Breast epithelium (tissue), 4 donors: ENCODE measurements at places on chromosomes 16 and 17. TPM values are rescaled to one million over a fixed set of nuclear protein-coding genes. Genes with fewer than 3 reads are reported as not detected.

DNA sequence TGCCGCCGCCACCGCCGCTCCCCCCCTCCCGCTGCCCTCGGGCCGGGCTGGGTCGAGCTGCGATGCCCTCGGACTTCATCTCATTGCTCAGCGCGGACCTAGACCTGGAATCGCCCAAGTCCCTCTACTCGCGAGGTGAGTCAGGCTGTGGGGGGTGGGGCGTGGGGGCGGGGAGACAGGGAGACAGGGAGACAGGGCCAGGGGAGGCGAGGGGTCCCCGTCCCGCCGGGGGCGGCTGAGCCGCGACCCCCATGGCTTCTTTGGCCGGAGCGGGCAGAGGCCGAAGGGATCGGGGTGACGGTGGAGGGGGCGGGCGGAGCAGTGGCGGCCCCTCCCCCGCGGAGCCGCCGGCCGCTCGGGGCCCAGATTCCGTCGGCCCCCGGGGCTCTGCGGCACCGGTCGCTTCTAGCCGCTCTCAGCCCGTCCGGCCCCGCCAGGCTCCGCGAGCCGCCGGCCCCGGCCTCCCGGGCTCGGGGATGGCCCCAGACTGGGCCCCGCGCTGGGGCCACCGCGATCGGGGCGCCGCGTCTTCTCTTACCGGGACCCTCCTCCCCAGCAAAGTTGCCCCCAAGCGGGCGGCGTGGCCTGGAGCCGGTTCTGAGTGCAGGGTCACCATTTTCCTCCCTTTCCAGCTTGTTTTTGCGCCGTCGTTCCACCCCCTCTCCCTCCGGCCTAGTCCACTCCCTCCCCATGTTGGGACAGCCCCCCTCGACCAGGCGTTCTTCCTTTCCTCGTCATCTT is 644 bp downstream of the NFAT5 start:
- peak overlapping the region; percentile 89 for H3K4me3 ChIP-seq
- peaks cover 11% of the 10 kb centered on the region for H3K4me1 ChIP-seq
- peak; percentile 59 for DNase-seq
- H3K36me3 ChIP-seq = no peaks in the 10 kb centered on the region

GPR179 gene
- total RNA-seq = under 0.01 TPM

TPPP3 gene
- total RNA-seq = 6.9 TPM

DNA sequence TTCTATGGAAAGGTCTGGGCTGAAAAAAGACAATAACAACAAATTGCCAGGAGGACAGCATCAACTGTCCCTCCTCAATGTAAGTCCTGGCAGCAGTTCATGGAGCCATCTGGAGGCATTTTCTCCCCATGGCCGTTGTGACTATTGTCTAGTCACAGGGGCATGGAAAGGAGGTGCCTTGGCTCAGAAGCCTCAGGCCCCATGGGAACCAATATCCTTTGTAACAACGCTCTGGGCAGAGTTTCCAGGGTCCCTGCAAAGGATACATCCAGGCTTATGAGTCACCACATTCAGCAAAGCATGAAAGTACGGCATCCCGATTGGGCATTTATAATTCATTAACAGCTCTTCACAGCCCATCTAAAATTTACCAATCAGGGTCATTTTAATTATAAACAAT is 85.2 kb downstream of the GLG1 start:
- DNase-seq = no peak
- no peaks in the 10 kb centered on the region for H3K27me3 ChIP-seq
- H3K27ac ChIP-seq = no peak overlapping the region
- H3K36me3 ChIP-seq = no peaks in the 10 kb centered on the region
- H3K4me1 ChIP-seq = no peaks in the 10 kb centered on the region

GRCh38 chr16:31213877-31214707 is at the start of gene TRIM72:
Gene TRIM72, plus strand, starts transcription at chr16:31214119. Its CDS starts 620 bp downstream, at chr16:31214739.
- H3K27ac ChIP-seq = no peak within 1 kb of the TSS
- no peak for DNase-seq
- H3K4me3 ChIP-seq = peak within 1 kb of the TSS; percentile 41
- H3K27me3 ChIP-seq = peaks cover 25% of the 10 kb centered on the region
- no peaks in the 10 kb centered on the region for H3K36me3 ChIP-seq

DNA sequence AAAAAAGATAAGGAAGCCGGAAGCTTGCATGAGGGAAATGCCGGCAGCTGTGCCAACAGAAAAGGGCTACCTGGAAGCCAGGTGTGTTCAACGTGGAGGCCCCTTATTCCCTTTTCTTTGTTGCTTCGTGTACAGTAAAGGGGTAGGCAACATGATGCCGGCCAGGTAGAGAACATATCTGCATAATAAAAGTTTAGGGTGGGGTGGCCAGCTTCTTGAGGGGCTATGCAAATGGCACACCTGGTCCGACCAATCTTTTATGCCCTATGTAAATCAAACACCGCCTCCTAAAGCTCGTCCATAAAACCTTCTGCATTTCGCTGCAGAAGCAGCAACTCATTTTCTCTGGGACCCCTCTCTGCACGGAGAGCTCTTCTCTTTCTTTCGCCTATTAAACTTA is 911.6 kb downstream of the KCNJ2 start:
- H3K27me3 ChIP-seq = no peaks in the 10 kb centered on the region
- no peak overlapping the region for H3K27ac ChIP-seq
- H3K4me3 ChIP-seq = no peak overlapping the region
- H3K36me3 ChIP-seq = no peaks in the 10 kb centered on the region
- no peak for DNase-seq
- no peaks in the 10 kb centered on the region for H3K4me1 ChIP-seq

MVP gene
- total RNA-seq = 99.7 TPM

DNA sequence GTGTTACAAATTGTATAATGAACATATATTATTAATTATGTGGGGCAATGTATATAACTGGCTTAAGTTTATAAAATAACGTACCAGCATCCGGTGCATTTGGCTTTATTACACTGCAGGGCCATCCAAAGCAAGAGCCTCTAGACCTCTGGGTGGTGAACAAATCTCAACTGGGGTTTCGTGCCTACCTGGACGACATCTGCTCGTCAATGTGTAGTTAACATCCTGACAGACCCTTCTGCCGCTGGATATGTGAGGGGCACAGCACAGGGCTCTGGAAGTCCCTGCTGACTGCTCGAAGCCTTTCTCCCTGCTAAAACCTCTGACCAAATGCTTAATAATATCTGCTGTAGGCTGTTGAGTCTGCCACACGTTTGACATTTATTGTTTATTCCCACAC is 2.3 kb downstream of the TMEM186 start:
- no peak overlapping the region for H3K27ac ChIP-seq
- no peak for DNase-seq
- no peak overlapping the region for H3K4me3 ChIP-seq
- no peaks in the 10 kb centered on the region for H3K36me3 ChIP-seq
- peaks cover 14% of the 10 kb centered on the region for H3K4me1 ChIP-seq

DNA sequence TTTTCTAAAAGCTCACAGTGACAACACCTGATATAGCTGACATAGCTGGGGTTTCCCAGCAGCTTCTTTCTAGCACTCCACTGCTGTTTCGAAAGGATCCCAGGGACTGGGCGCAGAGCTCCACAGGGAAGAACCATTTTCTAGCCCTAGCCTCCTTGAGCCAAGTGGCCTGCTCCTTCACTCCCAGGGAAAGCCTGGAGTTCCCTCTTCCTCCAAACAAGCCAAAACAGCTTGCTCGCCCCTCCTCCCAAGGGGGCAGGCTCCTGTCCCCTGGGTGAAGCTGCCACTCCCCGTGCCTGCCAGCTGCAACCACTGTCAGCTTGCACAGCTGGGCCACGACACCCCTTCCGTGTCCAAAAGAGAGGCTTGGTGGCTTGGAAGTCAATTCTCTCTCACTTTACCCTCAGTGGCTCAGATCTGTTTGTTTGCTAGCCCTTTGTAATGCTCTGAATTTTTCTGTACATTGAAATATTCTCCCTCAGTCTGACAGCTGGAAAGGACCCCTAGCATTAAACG is 59.8 kb downstream of the CYTH1 start:
- no peaks in the 10 kb centered on the region for H3K27me3 ChIP-seq
- DNase-seq = no peak
- H3K4me3 ChIP-seq = no peak overlapping the region
- no peak overlapping the region for H3K27ac ChIP-seq

DNA sequence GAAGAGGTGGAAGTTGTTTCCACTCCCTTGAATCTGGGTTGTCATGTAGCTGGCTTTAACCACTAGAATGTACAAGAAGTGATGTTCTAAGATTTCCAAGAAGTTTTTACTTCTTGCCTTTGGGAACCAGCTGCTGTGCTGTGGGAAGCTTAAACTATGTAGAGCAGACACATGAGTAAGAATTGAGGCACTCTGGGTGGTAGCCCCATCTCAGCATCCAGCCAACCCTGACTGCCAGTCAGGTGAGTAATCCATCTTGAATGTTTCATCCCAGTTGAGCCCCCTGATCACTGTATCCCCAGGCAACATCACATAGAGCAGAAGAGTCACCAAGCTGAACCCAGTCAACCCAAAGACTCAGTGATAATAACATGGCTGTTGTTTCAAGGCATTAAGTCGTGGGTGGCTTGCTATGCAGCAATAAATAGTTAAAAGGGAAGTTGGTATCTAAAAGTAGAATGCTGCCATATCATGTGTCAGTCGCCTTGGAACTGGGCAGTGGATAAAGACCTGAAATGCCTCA is 62.8 kb upstream of the GPR139 start:
- no peak overlapping the region for H3K27ac ChIP-seq
- H3K27me3 ChIP-seq = no peaks in the 10 kb centered on the region
- H3K4me1 ChIP-seq = no peaks in the 10 kb centered on the region
- H3K36me3 ChIP-seq = no peaks in the 10 kb centered on the region

- no peak overlapping the region for H3K4me3 ChIP-seq
- H3K27ac ChIP-seq = no peak overlapping the region
Measured at GRCh38 chr16:53282975-53283946, 151.0 kb upstream of the RBL2 start.

- no peaks in the 10 kb centered on the region for H3K27me3 ChIP-seq
- no peaks in the 10 kb centered on the region for H3K36me3 ChIP-seq
- no peak overlapping the region for H3K27ac ChIP-seq
- no peak overlapping the region for H3K4me3 ChIP-seq
Measured at GRCh38 chr17:63426917-63427308, 19.2 kb downstream of the CYB561 start.

PRKCA gene
- total RNA-seq = 5.1 TPM

GRCh38 chr16:13780406-13781168 is 139.4 kb upstream of the ERCC4 start:
- no peak for DNase-seq
- H3K36me3 ChIP-seq = no peaks in the 10 kb centered on the region
- H3K27me3 ChIP-seq = no peaks in the 10 kb centered on the region

WFIKKN2 gene
- total RNA-seq = not detected

PPP1R1B gene
- 71.3 TPM for total RNA-seq

DNA sequence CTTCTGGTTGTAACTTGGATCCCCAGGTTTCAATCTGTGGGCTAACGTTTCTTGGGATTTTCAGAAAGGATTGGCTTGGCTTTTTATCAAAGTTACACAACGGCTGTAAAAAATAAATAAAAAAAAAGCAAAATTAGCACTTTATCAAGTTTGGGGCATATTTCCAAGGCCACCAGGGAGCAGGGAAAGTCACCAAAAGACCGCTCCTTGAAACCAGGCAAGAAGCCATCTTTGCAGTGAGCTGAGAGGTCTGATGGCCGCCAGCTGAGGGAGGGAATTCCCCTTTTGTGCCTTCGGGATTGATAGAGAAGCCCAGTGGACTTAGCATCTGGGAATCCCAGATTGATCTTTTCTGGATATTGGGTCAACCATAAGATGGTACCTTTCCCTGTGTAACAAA is 192.2 kb downstream of the WWOX start:
- peak overlapping the region; percentile 33 for H3K27ac ChIP-seq
- H3K4me1 ChIP-seq = no peaks in the 10 kb centered on the region
- DNase-seq = no peak
- no peak overlapping the region for H3K4me3 ChIP-seq
- H3K36me3 ChIP-seq = no peaks in the 10 kb centered on the region

GRCh38 chr17:14080847-14081251 is 11.5 kb downstream of the COX10 start:
- no peak overlapping the region for H3K4me3 ChIP-seq
- no peaks in the 10 kb centered on the region for H3K27me3 ChIP-seq
- H3K27ac ChIP-seq = no peak overlapping the region
- H3K4me1 ChIP-seq = no peaks in the 10 kb centered on the region

DNA sequence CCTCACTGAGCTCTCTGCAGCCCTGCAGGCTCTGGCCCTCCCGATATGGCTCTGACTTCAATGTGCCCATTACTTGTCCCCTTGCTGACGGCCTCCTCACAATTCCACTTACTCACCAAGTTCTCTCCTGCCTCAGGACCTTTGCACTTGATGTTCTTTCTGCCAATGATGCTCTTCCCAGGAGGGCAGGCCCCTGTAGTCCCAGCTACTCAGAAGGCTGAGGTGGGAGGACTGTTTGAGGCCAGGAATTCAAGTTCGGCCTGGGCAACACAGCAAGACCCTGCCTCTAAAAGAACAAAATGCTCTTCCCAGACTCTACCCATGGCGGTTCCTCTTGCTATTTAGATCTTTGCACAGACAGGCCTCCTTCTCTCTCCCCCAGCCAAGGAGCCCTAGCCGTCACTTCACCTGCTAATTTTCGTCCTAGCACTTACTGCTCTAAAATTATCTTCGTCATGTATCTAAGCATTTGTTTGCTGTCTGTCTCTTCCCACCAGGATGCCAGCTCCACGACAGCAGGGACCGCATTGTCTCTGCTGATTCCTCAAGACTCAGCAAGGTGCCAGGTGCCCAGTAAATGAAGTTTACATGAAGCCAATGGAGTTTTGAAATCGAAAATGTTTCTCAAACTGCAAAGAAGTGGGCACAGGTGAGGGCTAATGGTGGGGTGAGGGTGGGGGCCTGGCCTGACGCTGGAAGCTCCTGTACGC is 626 bp upstream of the RAI1 start:
- peak overlapping the region; percentile 96 for H3K4me3 ChIP-seq
- peak overlapping the region; percentile 99 for H3K27ac ChIP-seq
- H3K4me1 ChIP-seq = peaks cover 17% of the 10 kb centered on the region

DNA sequence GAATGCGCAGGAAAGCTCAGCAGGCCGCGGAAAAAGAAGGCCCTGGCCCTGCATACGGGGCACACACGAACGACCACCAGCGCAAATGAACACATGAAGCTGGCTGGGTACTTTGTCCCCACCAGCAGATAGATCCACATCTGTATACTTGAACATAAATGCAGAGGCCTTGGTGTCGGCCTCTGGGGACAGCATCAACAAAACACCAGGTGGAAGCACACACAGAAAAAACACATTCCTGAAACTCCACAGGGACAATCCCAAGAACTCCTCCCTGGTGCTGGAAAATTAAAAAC is 606 bp upstream of the ZBTB4 start:
- no peaks in the 10 kb centered on the region for H3K27me3 ChIP-seq
- H3K36me3 ChIP-seq = no peaks in the 10 kb centered on the region
- H3K4me3 ChIP-seq = peak overlapping the region; percentile 100
- H3K4me1 ChIP-seq = peaks cover 9% of the 10 kb centered on the region
- no peak for DNase-seq
